ENCODE measurements at places on chromosomes 7 and 10. TPM values are rescaled to one million over a fixed set of nuclear protein-coding genes. Genes with fewer than 3 reads are reported as not detected.

DNA sequence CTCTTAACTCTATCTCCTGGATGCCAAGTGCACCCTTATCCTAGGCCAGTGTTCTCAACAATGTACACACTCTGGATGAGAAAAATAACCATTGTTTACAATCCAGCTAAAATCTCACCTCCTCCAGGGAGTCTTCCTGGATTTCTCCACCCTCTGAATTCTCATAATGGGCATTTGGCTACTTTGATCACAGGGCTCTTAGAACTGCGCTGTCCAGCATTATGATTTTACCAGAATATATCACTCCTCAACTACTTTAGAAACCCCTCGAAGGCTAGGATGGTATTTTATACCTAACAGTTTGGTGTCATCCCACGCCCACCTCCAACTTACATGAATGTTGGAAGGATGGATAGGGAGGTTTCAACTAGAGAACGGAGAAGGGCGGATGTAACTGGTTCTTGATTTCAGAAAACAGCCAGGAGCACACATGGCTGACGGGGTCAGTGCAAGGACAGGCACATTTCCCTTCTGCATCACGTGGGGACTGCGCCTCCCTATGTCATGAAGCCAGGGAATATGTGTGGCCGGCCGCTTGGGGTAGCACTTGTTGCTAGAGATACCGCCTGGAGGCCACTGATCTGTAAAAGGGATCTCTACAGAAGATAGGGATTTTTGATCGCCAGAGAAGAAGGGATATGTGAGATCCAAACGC lies 1.2 kb upstream of the ATP6V0E2 start:
- H3K4me1 ChIP-seq, result peaks cover 9% of the 10 kb centered on the region
- no peak for DNase-seq
- H3K36me3 ChIP-seq, result no peaks in the 10 kb centered on the region
- H3K27me3 ChIP-seq, result no peaks in the 10 kb centered on the region

- no peak overlapping the region for H3K4me3 ChIP-seq
- no peaks in the 10 kb centered on the region for H3K4me1 ChIP-seq
- no peaks in the 10 kb centered on the region for H3K36me3 ChIP-seq
- no peaks in the 10 kb centered on the region for H3K27me3 ChIP-seq
These were observed 1.1 kb upstream of the EMX2 start for GRCh38 chr10:117541405-117541908.

- H3K36me3 ChIP-seq, result no peaks in the 10 kb centered on the region
- peaks cover 15% of the 10 kb centered on the region for H3K4me1 ChIP-seq
- DNase-seq, result no peak
- no peak overlapping the region for H3K27ac ChIP-seq
These were observed 23.2 kb downstream of the MYL10 start for GRCh38 chr7:101605611-101606497.

- no peaks in the 10 kb centered on the region for H3K4me1 ChIP-seq
- H3K27ac ChIP-seq, result no peak overlapping the region
- no peaks in the 10 kb centered on the region for H3K36me3 ChIP-seq
- H3K27me3 ChIP-seq, result no peaks in the 10 kb centered on the region
- no peak for DNase-seq
These were observed 203.1 kb upstream of the VSTM2A start for GRCh38 chr7:54339073-54339472.

DNA sequence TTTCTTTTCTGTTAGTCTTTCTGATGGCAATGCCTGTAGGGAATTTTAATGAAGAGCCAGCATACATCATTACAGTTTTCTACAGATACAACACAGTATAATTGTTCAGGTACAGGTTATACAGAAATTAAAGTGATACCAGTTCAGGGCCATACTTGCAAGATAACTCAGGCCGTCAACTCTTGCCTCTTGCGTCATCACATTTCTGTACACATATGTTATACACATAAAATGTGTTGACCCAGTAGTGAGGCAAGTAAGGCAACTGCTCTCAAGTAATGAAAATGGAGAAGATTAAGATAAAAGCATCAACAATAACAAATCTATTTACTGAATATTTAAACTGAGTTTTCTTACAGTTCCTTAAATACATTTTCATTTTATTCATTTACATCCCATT lies 317.8 kb downstream of the HPSE2 start:
- peaks cover 13% of the 10 kb centered on the region for H3K27me3 ChIP-seq
- no peak for DNase-seq
- no peak overlapping the region for H3K4me3 ChIP-seq
- H3K4me1 ChIP-seq, result no peaks in the 10 kb centered on the region
- no peaks in the 10 kb centered on the region for H3K36me3 ChIP-seq

GRCh38 chr7:7519056-7519455 lies 16.6 kb downstream of the COL28A1 start:
- H3K36me3 ChIP-seq, result no peaks in the 10 kb centered on the region
- DNase-seq, result no peak
- no peak overlapping the region for H3K4me3 ChIP-seq
- H3K27me3 ChIP-seq, result no peaks in the 10 kb centered on the region
- no peaks in the 10 kb centered on the region for H3K4me1 ChIP-seq

- no peak for DNase-seq
- H3K27me3 ChIP-seq, result no peaks in the 10 kb centered on the region
- H3K4me3 ChIP-seq, result no peak overlapping the region
- peaks cover 15% of the 10 kb centered on the region for H3K4me1 ChIP-seq
- H3K36me3 ChIP-seq, result no peaks in the 10 kb centered on the region
- no peak overlapping the region for H3K27ac ChIP-seq
These were observed 120.0 kb downstream of the CAMK1D start for GRCh38 chr10:12469345-12469744.

GRCh38 chr7:138137423-138138171 lies 61.3 kb downstream of the AKR1D1 start:
- no peaks in the 10 kb centered on the region for H3K27me3 ChIP-seq
- no peaks in the 10 kb centered on the region for H3K36me3 ChIP-seq
- H3K27ac ChIP-seq, result no peak overlapping the region
- DNase-seq, result no peak
- no peak overlapping the region for H3K4me3 ChIP-seq

DNA sequence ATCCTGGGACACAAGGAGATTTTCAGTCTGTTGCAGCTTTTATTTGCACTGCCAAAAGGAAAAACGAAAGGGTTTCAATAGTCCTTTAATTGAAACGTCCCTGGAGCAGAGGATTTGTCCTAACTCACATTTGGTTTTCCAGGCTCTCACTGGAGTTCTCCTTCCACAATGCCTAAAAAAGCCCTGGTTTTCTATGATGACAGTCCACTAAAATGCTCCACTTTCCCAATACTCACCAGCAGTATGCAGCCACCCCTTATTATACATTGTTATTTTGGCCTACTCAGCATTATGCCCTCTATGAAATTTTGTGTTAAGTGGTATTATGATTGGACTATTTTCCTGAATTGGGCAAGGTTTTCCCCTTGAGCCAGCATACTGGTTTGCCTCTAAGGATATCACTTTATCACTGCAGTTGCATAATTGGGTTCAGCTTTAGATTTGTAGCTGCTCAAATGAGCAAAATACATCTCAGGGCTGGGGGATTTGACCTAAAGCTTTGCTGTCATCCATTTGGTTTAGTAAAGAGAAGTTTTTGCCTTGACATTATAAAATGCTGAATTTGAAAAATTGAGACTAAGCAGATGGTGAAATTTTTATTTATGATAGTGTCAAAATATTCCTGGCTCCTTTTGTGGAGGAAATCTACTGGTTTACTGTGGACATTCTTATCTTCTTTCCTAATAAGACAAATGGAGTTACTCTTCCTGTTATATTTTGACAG lies 239.2 kb downstream of the RNLS start:
- H3K4me1 ChIP-seq, result no peaks in the 10 kb centered on the region
- H3K4me3 ChIP-seq, result no peak overlapping the region
- no peak overlapping the region for H3K27ac ChIP-seq
- H3K36me3 ChIP-seq, result no peaks in the 10 kb centered on the region
- no peak for DNase-seq

- no peak for DNase-seq
- no peaks in the 10 kb centered on the region for H3K4me1 ChIP-seq
- no peaks in the 10 kb centered on the region for H3K36me3 ChIP-seq
- no peak overlapping the region for H3K27ac ChIP-seq
- H3K27me3 ChIP-seq, result no peaks in the 10 kb centered on the region
These were observed 58.1 kb upstream of the OPN4 start for GRCh38 chr10:86596266-86596665.

DNA sequence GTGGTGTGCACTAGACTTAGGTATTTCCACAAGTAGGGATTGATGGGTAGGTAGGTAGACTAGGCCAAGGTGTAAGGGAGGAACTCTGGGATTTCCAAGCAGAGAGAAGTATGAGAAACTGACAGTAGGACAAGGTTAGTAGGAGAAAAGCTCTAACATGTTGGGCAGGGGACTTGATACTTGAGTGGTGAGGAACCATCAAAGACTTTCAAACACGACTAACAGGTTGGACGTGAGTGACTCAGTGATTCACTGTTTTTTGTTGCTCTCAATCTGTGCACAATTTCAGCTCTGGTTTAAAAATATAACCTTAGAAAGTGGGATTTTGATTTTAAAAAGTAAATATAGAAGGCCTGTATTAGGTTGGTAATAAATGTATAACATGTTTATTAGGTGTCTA lies 44.4 kb downstream of the KLHDC10 start:
- no peak overlapping the region for H3K27ac ChIP-seq
- peak; percentile 8 for DNase-seq
- H3K4me1 ChIP-seq, result peaks cover 12% of the 10 kb centered on the region
- H3K27me3 ChIP-seq, result no peaks in the 10 kb centered on the region
- no peak overlapping the region for H3K4me3 ChIP-seq

DNA sequence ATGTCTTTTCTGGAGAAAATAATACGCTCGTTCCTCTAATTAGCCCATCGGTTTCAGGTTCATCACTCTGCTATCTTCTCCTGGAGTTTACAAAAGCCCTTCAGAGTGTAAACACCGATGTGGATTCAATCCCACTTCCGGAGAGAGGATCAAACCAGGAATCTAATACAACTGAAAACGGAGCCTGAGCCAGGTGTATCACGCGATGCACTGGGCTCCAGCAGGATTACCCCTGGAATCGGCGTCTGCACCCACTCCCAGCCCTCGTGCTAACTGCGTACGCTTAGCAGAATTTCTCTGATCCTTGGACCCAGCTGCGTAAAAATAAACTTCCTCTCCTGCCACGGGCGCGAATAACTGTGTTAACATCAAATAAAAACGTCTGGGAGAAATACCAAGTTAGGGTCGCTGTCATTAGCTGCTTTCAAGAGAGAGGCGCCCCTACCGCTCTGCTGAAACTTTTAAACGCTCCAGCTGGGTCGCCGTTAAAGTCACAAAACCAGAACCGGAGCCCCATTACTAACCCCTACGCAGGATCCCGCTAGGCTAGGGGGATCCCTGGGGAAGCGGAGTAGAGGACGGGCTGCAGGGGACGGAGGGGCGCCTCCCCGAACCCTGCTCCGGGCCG lies 502 bp downstream of the ZNF3 start:
- H3K4me1 ChIP-seq, result peaks cover 11% of the 10 kb centered on the region
- H3K4me3 ChIP-seq, result peak overlapping the region; percentile 77
- no peak for DNase-seq
- peaks cover 34% of the 10 kb centered on the region for H3K36me3 ChIP-seq
- H3K27ac ChIP-seq, result peak overlapping the region; percentile 72
- no peaks in the 10 kb centered on the region for H3K27me3 ChIP-seq

DNA sequence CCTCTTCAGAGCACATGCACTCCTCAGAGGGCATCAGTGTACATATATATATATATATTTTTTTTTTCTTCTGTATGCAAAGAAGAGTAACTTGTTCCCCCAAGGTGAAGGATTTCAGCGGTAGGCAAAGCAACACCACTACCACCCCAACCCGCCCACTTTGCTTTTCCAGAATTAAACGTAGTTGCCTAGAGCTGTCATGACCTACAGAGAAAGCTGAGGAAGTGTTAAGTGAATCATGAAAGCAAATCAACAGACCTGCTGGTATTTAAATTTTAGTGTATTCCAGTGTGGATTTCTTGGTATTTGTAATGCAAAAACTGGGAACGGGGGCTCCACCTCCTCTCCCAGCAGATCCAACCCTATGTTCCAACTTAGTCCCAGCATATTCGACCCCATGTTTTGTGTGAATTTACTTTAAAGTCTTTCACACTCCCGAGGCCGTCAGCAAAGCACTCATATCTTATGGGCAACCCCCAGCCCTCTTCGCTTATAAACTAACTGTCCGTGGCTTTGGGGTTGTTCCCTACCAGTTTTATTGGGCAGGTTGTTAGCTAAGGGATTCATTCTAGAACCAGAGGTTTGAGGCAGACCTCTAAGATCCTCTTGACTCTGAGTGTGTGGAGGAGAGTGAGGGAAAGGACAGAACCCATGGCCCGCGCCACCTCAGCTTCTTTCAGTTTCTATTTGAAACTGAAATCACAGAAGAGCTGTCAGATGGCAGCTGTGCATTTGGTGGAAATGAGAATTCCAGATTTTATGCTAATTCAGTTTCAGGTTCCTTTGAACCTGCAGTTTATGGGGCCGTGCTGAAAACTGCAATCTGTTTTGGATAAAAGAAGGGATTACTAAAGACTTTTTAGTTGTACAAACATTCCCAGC lies 450.2 kb upstream of the GALNT17 start:
- no peak overlapping the region for H3K27ac ChIP-seq
- no peaks in the 10 kb centered on the region for H3K36me3 ChIP-seq
- no peak for DNase-seq
- H3K4me3 ChIP-seq, result no peak overlapping the region

DNA sequence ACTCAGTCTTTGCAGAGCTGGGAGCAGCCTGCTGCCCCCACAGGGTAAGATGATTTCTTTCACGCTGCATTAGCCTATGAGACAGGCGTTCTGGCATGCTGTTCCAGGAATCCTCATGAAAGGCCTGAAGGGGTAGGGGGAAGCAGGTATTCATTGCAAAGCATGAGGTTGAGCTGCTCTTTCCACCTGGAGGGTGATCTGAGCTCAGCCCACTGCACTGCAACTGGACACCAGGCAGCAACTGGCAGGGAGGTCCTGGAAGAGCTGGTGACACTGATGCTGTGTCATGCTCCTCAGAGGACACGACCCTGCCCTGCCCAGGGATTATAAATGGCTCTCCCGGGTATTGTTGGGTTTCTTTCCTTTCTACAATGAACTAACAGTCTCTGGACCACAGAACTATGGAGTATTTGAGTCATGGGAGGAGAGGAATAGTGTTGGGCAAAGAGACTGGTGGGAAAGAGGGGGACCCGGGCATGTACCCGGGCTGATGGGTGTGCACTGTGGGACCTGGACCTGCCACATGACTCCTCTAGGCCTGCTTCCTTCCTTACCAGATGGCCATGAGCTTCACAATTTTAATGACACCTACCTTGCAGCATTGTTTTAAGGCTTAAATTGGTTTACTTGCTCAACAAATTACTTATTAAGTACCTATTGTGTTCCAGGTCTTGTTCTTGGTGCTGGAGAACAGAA lies 24.3 kb downstream of the SLC25A28 start:
- DNase-seq, result no peak
- H3K4me1 ChIP-seq, result peaks cover 39% of the 10 kb centered on the region
- no peak overlapping the region for H3K27ac ChIP-seq
- H3K4me3 ChIP-seq, result no peak overlapping the region
- H3K36me3 ChIP-seq, result no peaks in the 10 kb centered on the region
- H3K27me3 ChIP-seq, result no peaks in the 10 kb centered on the region

Gene MRC1
- total RNA-seq, result 0.37 TPM

Gene ANKRD7
- total RNA-seq, result not detected

Gene PRF1
- 6.4 TPM for total RNA-seq

Gene NUDT13
- 1.2 TPM for total RNA-seq

Gene SORCS1
- total RNA-seq, result not detected

Gene ACTL6B
- not detected for total RNA-seq

Gene SLC26A3
- total RNA-seq, result 0.54 TPM

Gene HOXA4
- 2.0 TPM for total RNA-seq

Gene CCL24
- not detected for total RNA-seq

Gene UBN2
- 14.8 TPM for total RNA-seq
